Upper lobe of left lung (tissue), 6 donors: ENCODE measurements at places on chromosomes 1 and 21. TPM values are rescaled to one million over a fixed set of nuclear protein-coding genes. Genes with fewer than 3 reads are reported as not detected.

DNA sequence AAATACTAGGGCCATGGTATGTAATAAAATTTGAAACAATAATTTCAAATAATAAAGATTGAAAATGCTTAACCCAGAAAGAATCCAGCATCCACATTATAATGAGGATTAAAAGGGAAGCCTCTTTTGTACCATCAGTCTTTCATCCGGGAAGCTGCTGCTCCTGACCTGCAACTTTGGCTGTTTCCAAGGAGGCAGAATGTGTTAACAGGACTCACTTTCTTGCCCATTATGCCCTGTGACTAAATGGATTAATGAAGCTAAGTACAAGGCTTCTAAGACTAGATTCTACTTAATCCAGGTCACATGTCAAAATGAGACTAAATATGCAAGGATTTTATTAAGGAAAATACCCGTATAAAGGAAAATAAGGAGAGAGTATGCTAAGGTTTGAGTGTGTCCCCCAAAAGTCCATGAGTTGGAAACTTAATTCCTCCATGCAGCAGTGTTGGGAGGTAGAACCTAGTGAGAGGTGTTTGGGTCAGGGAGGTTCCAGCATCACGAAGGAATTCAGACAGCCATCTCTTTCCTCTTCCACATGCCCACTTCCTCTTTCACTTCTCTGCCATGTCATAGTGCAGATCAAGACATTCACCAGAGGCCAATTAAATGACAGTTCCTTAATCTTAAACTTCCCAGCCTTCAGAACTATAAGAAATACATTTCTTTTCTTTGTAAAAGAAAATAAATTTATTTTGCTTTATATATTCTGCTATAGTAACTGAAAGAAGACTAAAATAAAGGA, 27.7 kb downstream of the FMO2 start:
- no peak for DNase-seq

DNA sequence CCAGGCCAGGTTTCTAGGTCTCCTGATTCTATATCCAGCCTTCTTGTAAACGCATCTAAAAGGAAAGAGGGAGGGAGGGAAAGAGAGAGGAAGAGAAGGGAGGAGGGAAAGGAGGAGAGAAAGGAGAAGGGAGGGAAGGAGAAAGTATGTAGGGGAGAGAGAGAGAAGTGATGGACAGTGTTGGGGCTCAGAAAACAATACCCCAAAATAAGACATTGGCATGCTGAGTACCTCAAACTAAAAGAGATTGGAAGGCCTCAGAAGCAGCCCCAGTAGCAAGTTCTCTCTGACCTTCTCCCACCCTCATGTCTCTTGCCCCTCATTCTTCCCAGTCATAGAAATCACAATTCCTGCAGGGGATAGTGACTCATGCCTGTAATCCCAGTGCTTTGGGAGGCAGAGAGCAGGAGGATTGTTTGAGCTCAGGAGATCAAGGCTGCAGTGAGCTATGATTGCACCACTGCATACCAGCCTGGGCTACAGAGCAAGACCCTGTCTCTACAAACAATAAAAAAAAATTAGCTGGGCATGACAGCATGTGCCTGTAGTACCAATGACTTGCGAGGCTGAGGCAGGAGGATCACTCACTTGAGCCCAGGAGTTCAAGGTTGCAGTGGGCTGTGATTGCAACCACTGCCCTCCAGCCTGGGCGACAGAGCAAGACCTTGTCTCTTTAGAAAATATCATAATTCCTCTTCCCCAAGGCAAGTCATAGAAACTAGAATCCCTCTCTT, 51.2 kb downstream of the DNTTIP2 start:
- no peak for DNase-seq

DNA sequence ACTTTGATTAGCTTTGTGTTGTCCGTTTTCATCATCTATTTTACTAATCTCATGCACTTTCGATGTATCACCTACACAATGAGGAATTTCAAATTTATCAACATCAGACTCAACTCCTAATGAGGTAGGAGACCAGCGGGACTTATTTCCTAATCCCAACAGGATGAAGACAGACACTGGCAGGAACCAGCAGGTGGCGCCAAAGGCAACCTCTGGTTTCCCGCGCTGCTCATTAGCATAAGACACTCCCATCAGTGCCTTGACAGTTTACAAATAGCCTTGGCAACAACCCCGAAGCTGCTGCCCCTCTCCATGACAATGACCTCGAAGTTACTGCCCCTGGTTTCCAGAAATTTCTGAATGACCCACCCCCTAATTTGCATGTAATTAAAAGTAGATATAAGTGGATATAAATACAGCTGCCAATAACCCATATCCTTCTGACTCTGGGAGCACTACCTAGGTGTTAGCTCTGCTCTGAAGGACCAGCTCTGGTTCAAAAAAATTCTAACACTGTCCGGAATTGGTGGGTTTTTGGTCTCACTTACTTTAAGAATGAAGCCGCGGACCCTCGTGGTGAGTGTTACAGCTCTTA, 974.8 kb downstream of the ADGRL2 start:
- DNase-seq, result no peak

RAB42 gene
- 5.8 TPM for total RNA-seq

C1orf87 gene
- total RNA-seq, result 4.4 TPM

DENND2C gene
- total RNA-seq, result 2.8 TPM
